Endothelial cell of umbilical vein (primary cell): ENCODE measurements at places on chromosomes 16 and 17. TPM values are rescaled to one million over a fixed set of nuclear protein-coding genes. Genes with fewer than 3 reads are reported as not detected.

GRCh38 chr16:715477-716199 lies 720 bp downstream of the METRN start:
- DNase-seq: no peak

- DNase-seq: no peak
These were observed 951 bp upstream of the GPRC5C start for GRCh38 chr17:74430706-74431567.

GRCh38 chr16:83995754-83996153 lies 27.7 kb downstream of the NECAB2 start:
- DNase-seq: no peak

HYDIN gene
- polyA plus RNA-seq: not detected in 2 replicates

DNA sequence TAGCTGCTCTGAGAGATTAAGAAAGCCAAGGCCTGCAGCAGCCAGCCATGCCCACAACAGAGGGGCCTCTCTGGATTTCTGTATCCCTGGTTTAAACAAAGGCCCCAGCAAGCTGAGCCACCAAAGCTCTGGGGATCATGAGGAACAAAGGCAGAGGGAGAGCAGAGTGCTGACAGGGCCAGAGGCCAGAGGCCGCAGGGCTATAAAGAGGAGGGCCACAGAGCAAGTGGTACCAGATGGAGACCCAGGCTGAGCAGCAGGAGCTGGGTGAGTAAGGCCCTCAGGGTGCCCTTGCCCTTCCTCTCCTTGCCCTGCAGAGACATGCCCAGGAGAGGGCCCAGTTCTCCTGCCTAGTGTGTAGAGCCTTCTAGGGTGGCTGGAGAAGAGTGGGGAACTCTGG lies at the start of gene CRYBA1:
CRYBA1 (plus strand) TSS at position 232 of the 400 bp plus-strand sequence; CDS start at position 237, 5 bp downstream.
- DNase-seq: no peak

- DNase-seq: no peak
These were observed 210.2 kb downstream of the KATNIP start for GRCh38 chr16:27759967-27760788.

TM4SF5 gene
- polyA plus RNA-seq: not detected in 2 replicates

LYRM1 gene
- polyA plus RNA-seq: 13.8 and 20.4 TPM in 2 replicates

FBXL20 gene
- 4.6 and 4.8 TPM in 2 replicates for polyA plus RNA-seq

- no peak for DNase-seq
These were observed 30.5 kb downstream of the GINS3 start for GRCh38 chr16:58422809-58423208.

TCAP gene
- polyA plus RNA-seq: 0.46 and 0.51 TPM in 2 replicates

DNA sequence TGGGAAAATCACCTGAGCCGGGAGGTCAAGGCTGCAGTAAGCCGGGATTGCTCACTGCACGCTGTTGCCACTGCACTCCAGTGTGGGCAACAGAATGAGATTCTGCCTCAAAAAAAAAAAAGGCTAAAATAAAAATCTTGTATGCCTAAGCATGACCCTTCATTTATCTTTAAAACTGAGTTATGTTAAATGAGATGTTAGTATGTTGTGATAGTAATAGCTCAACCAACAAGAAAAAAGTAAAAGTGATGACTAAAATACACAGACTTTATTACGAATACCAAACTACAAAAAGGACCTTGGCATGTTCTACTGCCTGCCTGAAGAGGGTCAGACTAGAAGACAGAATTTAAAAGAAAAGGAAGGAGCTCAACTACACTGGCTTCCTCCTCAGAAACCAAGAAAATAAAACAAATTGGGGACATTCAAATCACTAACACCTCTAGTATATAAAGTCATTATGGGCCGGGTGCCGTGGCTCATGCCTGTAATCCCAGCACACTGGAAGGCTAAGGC lies 4.4 kb downstream of the SMURF2 start:
- no peak for DNase-seq

POLR3K gene
- polyA plus RNA-seq: 28.0 and 33.2 TPM in 2 replicates

- DNase-seq: no peak
These were observed 181.3 kb downstream of the IRF8 start for GRCh38 chr16:86080131-86080875.

KCNG4 gene
- polyA plus RNA-seq: not detected in 2 replicates

MYH2 gene
- polyA plus RNA-seq: not detected in 2 replicates

SEPHS2 gene
- polyA plus RNA-seq: 19.4 and 22.9 TPM in 2 replicates

EFCAB13 gene
- polyA plus RNA-seq: 0.59 and 0.86 TPM in 2 replicates

GRCh38 chr17:68356949-68357455 lies 65.7 kb downstream of the ARSG start:
- no peak for DNase-seq

GDPD3 gene
- 7.8 and 8.0 TPM in 2 replicates for polyA plus RNA-seq

DNA sequence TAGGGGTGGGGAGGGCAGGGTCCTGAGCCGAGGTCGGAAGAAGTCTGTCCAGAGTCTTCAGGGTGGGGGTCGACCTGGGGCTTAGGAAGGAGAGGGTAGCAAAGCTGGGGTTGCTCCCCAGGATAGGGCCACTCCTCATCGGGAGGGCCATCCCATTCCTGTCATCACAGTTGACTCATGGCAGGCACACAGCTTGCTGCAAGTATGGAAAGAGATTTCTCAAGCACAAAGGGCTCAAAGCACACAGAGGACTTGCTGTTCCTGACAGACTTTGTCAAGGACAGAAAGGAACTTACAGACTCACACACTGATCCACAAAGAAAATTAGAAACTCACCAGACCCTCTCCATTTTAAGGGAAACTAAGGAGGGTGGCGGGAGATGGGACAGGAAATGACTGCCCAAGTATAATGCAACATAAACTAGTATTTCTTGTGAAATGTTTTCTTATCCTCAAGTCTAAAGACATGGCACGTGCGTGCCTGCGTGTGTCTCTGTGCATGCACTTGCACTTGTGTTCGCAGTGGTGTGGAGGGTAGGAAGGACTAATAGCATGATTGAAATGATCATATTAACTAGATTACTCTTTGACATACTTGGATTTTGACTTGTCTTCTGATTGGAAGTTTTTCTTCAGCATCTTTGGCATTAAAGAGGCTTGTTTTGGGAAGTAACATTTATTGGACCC lies 2.4 kb downstream of the AOC2 start:
- DNase-seq: no peak

- no peak for DNase-seq
These were observed 913 bp upstream of the PRR14 start for GRCh38 chr16:30649725-30650368.

DNA sequence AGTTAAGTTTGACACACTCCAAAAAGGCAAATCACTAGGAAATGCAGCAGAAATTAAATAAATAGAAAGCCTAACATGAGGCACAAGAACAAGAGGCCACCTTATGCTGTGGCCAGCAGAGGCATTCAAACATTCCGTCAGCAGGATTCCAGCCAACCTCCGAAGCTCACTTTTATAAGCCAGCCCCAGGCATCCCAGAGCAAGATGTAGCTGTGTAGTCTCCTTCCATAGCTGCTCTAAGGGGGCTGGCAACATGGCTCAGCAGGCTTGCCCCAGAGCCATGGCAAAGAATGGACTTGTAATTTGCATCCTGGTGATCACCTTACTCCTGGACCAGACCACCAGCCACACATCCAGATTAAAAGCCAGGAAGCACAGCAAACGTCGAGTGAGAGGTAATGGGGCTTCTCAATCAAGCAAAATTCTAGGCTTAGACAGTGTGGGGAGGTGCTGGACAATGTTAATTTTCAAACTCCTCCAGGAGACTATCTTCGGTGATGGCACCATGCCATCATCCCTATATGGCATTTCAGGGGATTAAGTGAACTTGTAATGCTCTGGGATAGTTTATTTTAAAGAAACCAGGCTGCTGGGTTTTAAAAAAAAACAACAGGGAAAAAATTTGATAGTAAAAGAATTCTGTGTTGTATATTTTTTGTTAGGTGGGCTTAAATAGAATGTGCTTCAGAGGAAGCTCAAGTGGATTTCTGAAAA lies at the start of gene CLEC3A:
CLEC3A (plus strand) TSS at position 202 of the 714 bp plus-strand sequence; CDS start at position 281, 79 bp downstream.
- no peak for DNase-seq

- DNase-seq: peak; percentile 30
These were observed 735 bp downstream of the LSM12 start for GRCh38 chr17:44065668-44066203.

- DNase-seq: peak; percentile 42
These were observed 20.4 kb upstream of the PHB1 start for GRCh38 chr17:49434821-49435670.

DNA sequence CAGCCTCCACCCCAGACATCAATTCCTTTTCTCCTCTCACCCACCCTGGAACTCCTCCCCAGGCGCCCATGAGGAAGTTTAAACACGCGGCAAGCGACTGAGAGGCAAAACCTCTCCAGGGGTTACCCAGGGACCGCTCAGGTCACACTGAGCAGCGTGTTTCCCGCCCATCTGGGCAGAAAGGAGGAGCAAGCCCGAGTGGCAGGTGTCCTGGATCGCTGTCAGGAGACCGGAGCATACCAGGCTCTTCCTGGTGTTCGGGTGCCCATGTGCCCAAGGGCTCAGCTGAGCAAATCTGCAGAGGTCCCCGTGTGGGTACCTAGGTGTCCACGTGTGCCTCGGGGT lies 491 bp downstream of the SLC25A19 start:
- DNase-seq: no peak

ADAM11 gene
- 0.78 and 1.1 TPM in 2 replicates for polyA plus RNA-seq

PPP1R27 gene
- polyA plus RNA-seq: not detected in 2 replicates

C1QL1 gene
- 0.72 and 0.75 TPM in 2 replicates for polyA plus RNA-seq

DNA sequence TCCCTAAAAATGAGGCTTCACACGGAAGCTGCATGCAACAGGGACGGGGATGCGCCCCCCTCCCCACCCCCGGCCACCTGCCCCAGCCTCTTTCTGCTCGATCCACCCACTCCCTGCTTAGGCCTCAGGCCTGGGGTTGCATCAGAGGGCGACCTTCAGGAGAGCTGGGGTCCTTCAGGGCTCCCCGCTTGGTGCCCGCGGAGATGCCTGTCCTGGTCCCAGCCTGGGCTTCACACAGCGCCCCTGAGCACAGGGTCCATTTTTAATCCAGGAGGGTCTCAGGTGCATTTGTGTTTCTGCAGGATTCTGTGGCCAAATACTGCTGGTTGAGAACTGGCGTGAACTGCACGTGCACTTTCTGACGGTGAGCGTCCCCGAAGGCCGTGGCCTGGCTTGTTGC lies 7.4 kb upstream of the APRT start:
- no peak for DNase-seq

- DNase-seq: no peak
These were observed 19.9 kb downstream of the CEP295NL start for GRCh38 chr17:78883089-78883532.

CHD9 gene
- 8.6 and 9.9 TPM in 2 replicates for polyA plus RNA-seq

CDH11 gene
- polyA plus RNA-seq: 24.8 and 32.7 TPM in 2 replicates

DNA sequence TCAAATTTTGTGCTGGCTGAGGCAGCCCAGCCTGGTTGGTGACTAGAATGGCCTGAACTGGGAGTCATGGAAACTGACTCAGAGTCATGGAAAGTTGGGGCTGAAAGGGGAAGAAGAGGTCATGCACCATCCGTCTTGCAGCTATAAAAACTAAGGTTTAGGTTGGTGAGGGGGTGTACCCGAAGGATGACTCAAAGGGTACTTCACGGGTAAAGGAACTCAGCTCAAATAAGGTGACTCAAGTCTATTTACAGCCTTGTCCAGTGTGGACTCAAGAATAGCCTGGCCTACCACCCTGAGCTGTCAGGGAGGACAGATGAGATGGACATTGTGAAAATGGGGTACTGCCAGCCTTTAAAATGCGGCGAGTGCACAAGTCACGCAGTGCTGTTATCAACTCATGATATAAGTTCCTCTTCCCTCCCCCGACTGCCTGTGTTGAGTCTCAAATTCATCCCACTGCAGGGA lies 18.6 kb downstream of the CD300LB start:
- DNase-seq: no peak

- DNase-seq: no peak
These were observed 25.3 kb downstream of the RPTOR start for GRCh38 chr17:80569924-80570323.

- no peak for DNase-seq
These were observed 43.0 kb upstream of the ZNF750 start for GRCh38 chr17:82882715-82883418.

TSPAN10 gene
- 1.1 TPM in 2 replicates for polyA plus RNA-seq

GRCh38 chr16:80198311-80199299 lies 342.2 kb upstream of the DYNLRB2 start:
- DNase-seq: peak; percentile 56

- DNase-seq: no peak
These were observed 12.2 kb downstream of the UNC119 start for GRCh38 chr17:28540231-28540630.

DNA sequence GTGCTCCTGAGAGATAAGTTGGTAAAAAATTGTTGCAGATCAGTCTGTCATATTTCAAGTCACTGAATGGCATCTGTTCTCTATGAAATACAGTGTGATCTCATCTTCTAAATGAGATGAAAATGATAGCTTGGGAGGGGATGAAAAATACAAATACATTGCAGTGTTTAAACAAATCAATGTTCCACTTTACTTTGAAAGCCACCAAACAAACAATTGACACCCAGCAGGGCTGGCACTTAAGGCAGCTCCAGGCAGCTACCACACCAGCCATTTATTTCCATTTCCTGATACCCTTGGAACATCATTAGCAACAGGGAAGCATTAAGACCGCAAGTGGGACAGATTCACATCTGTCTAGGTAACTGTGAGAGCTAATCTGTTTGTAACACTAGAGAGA lies 827.6 kb upstream of the KIF2B start:
- DNase-seq: no peak

- DNase-seq: peak; percentile 63
These were observed 23.7 kb downstream of the HELZ start for GRCh38 chr17:67221062-67221998.

KIF22 gene
- 67.3 and 67.9 TPM in 2 replicates for polyA plus RNA-seq

- DNase-seq: peak; percentile 67
These were observed 29.9 kb downstream of the PEMT start for GRCh38 chr17:17561408-17562145.

DNA sequence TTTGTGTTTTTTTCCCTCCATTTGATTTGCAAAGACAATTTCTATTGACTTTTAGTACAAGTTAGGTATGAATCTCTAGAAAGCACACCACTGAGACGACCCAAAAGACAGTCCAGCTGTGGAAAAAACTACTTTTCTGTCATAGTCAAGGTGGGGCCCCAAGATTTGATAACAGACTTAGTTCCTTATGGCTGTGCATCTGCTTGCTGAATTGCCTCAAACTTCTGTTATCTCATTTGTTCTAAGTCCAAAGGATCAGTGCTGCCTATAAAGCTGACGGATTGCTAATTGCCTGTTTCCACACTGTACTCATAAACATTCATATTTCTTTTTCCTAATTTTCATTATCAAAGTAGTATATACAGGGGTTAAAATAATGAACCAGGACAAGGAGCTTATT lies 180.8 kb downstream of the SPECC1 start:
- no peak for DNase-seq
